ENCODE measurements at places on chromosomes 7 and 10. TPM values are rescaled to one million over a fixed set of nuclear protein-coding genes. Genes with fewer than 3 reads are reported as not detected.

- H3K4me3 ChIP-seq, result peak overlapping the region; percentile 96
- DNase-seq, result peak; percentile 14
- H3K36me3 ChIP-seq, result peaks cover under 1% of the 10 kb centered on the region
- peaks cover 37% of the 10 kb centered on the region for H3K4me1 ChIP-seq
These were observed 1.7 kb upstream of the TNKS2 start for GRCh38 chr10:91796331-91797047.

DNA sequence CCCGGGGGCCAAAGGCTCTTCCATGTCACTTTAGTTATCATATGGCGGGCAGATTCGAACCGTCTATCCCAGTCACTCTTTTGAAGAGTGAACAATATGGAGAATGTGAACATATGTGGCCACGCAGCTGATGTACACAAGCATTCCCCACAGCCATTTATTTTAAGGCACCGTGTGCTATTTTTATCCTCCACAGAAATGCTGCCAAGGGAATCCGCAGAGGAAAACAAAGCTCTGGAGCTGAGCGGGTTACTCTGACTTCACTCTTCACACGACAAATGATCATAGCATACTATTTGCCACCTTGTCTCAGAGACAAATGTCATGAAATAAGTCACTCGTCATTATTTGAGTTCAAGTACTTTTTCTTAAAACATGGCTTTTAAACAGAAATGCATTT, 100.3 kb downstream of the CTBP2 start:
- H3K4me1 ChIP-seq, result peaks cover 27% of the 10 kb centered on the region
- no peak overlapping the region for H3K4me3 ChIP-seq
- DNase-seq, result no peak
- H3K27me3 ChIP-seq, result no peaks in the 10 kb centered on the region
- H3K27ac ChIP-seq, result no peak overlapping the region

PLEKHS1 gene
- 4.9 TPM for total RNA-seq

DOCK4 gene
- 0.98 TPM for total RNA-seq

DNA sequence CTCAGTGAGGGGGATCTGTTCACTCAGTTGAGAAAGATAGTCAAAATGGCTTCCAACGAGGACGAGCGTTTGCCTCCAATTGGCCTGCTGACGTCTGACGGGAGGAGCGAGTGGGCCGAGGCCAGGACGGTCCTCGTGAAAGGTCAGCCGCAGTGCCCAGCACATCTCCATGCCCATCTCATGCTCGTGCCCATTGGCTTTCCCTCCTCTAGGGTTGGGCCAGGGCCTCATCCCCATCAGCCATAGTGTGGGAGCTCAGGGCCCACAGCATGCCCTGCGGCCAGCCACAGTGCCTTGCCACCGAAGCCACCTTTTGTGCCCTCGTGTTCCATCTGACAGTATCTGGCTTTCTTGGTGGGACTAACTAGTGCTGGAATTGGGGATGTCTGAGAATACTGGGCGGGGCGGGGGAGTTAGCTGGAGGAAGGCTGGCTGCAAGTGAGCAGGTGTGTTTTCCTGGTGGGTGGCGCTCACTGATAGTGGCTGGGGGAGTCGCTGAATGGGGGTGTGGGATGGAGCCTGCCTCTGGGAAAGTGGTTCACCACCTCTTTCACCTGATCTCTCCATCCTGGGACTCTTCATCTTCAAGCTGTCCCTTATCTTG, 13.9 kb downstream of the CHAT start:
- DNase-seq, result no peak
- no peaks in the 10 kb centered on the region for H3K27me3 ChIP-seq
- no peaks in the 10 kb centered on the region for H3K36me3 ChIP-seq
- H3K4me1 ChIP-seq, result peaks cover 2% of the 10 kb centered on the region

C7orf33 gene
- not detected for total RNA-seq

DNA sequence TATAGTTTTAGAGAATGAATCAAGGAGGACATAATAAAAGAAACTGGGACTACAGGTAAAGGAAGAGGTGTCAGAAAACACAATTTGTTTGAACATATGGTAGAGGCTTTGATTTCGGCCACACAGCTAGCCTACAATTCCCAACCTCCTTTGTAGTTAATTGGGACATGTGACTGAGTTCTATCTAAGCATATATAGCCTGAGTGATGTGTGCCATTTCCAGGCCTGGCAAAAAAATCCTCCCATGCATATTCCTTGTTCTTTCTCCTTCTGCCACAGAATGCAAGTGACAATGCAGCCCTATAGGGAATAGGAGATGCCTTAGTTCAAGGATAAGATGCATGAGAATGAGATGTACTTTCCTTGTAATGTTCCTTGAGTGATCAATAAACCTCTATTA, 590.7 kb upstream of the STEAP1 start:
- H3K4me1 ChIP-seq, result no peaks in the 10 kb centered on the region
- DNase-seq, result no peak
- H3K27me3 ChIP-seq, result no peaks in the 10 kb centered on the region
- no peak overlapping the region for H3K27ac ChIP-seq

DNA sequence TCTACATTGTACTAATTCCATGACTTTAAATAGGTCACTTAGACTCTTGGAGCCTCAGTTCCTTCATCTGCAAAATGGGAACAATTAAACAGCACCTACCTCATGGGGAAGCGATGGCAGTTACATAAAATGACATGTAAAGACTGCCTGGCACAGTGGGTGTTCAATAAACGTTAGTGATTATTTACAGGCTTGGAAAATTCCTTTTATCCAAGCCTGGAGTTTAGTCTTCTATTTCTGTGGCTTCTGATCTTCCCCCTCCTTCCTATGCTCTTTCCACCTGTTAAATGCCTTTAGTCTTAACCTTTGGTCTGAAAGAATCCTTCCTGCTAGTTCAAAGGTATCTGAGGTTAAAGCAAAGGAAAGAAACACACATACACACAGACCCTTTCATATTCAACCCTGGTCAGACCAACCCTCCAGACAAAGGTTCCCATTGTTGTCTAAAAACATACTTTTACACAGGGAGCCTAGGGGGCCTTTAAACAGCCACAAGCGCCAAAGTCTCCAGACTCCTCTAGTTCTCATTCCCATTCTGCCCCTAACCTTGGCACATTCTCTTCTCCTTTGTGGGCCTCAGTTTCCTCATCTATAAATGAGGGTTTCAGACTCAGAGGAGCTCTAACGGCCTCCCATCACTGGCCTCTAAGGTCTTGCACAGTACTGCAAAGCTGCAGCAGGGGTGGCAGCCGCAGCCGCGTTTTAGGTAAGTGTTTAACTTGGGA, 21.4 kb downstream of the SORBS1 start:
- no peak overlapping the region for H3K27ac ChIP-seq
- H3K4me3 ChIP-seq, result no peak overlapping the region
- no peak for DNase-seq
- no peaks in the 10 kb centered on the region for H3K36me3 ChIP-seq
- H3K4me1 ChIP-seq, result peaks cover 15% of the 10 kb centered on the region
- H3K27me3 ChIP-seq, result no peaks in the 10 kb centered on the region
